ENCODE measurements at places on chromosomes 12 and 14. TPM values are rescaled to one million over a fixed set of nuclear protein-coding genes. Genes with fewer than 3 reads are reported as not detected.

The BTG1 gene
- polyA plus RNA-seq: 20.0 TPM

The ENDOU gene
- polyA plus RNA-seq: 0.26 TPM

The PRMT5 gene
- polyA plus RNA-seq: 75.1 TPM

The RNU4-1 gene
- polyA plus RNA-seq: not detected

The DLK1 gene
- polyA plus RNA-seq: 7.8 TPM

The PCK2 gene
- 7.3 TPM for polyA plus RNA-seq

The MIP gene
- not detected for polyA plus RNA-seq

The NGB gene
- not detected for polyA plus RNA-seq

The NPFF gene
- not detected for polyA plus RNA-seq

The NKX2-8 gene
- polyA plus RNA-seq: not detected

The ZNF641 gene
- polyA plus RNA-seq: 3.6 TPM

The ITGB7 gene
- 0.55 TPM for polyA plus RNA-seq

The ARHGEF25 gene
- polyA plus RNA-seq: 49.2 TPM

The RAB21 gene
- 37.6 TPM for polyA plus RNA-seq

The SYCP3 gene
- 0.07 TPM for polyA plus RNA-seq

The GLT8D2 gene
- polyA plus RNA-seq: 10.2 TPM

GRCh38 chr12:47799357-47799955, 20.2 kb downstream of the HDAC7 start:
- DNase-seq: peak; percentile 70

DNA sequence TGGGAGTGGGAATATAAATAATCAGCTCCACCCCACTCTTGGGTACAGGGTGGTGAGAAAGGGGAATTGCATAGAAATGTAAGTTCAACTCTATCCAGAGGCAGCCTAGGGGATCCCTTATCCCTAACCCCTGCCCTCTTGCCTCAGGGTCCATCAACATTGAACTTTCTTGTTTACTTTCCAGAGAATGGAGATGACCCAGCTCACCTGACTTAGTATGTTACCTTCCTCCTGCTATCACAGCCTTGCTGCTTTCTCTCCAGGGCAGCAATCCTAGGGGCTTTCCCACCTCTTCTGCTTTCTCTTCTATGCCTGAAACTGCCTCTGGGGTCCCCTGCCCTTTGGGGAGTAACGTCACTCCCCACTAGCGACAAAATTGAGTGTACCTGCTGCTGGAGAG, 2.7 kb downstream of the LRP1 start:
- no peak for DNase-seq

DNA sequence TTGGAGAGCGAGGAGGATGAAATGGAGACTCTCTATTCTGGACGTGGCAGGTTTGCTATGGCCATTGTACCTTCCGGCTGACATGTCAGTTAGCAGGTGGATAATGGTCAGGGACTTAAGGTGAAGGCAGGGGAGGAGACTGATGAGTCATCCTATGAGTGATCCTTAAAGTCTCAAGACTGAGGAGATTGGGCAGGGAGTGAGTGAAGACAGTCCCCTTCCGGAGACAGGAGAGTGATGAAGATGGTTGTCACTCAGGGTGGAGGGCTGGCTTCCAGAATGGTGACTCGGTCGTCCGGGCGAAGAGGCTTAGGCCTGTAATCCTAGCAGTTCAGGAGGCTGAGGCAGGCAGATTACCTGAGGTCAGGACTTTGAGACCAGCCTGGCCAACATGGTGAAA, 49.8 kb upstream of the CCDC63 start:
- no peak for DNase-seq

- peak; percentile 25 for DNase-seq
Observed at GRCh38 chr12:70535896-70536374, 101.3 kb downstream of the PTPRB start.

- DNase-seq: no peak
Observed at GRCh38 chr12:93526786-93527428, 45.6 kb upstream of the SOCS2 start.

- DNase-seq: no peak
Observed at GRCh38 chr14:50407111-50407812, 10.6 kb upstream of the CDKL1 start.

GRCh38 chr14:95068080-95068479, 89.2 kb downstream of the DICER1 start:
- no peak for DNase-seq

- DNase-seq: no peak
Observed at GRCh38 chr12:1551496-1551895, 42.9 kb downstream of the FBXL14 start.

DNA sequence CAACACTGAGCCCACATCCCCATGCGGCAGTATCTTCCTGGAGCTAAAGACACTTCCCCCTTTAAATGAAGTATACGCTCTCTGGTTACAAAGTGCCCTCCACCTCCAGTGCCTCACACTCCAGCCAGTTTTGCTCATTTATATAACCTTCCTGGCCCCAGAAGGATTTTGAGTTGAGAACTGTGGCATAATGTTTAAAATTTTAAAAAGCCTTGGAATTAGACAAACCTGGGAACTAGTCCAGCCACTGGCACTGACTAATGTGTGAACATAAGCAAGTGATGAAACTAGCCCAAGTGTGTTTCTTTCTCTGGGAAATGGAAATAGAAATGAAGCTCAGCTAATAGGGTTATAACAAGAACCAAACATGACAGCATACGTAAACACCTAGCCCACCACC, 723.7 kb upstream of the USP15 start:
- no peak for DNase-seq

- peak; percentile 37 for DNase-seq
Observed at GRCh38 chr12:122963941-122964265, 2.4 kb downstream of the ABCB9 start.

- no peak for DNase-seq
Observed at GRCh38 chr14:75960231-75960630, 21.6 kb downstream of the TGFB3 start.

- no peak for DNase-seq
Observed at GRCh38 chr12:61290473-61290872, 969.7 kb upstream of the USP15 start.

DNA sequence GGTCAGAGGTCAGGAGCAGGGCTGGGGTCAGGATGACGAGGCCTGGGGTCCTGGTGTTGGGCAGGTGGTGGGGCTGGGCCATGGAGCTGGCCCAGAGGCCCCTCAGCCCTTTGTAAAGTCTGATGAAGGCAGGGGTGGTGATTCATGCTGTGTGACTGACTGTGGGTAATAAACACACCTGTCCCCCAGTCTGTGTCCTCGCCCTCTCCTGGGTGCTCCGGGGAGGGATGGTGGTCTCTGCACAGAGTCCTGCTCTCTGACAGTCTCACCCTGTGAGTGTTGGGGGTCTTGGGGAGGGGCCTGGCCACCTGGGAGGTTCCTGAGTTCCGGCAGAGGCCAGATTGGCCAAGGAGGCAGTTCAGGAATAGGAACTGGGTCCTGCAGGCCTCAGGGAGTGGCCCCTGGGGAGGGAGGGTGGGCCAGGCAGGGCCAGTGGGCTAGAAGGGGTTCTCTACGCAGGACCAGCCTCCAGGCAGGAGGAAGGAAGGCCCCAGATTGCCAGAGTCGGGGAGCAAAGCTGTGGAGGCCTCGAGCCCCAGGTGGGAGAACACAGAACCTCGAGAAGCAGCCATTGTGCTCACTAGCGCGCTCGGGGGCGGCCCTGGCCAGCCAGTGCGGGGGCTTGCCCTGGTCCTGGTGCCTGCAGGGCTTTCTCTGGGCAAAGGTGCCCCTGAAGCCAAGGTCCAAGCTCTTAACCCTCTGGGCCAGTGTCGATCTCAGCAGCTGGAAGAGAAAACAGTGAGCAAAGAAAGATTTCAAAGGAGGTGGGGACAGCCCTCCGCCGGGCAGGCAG, 14.4 kb downstream of the ACADS start:
- DNase-seq: no peak

DNA sequence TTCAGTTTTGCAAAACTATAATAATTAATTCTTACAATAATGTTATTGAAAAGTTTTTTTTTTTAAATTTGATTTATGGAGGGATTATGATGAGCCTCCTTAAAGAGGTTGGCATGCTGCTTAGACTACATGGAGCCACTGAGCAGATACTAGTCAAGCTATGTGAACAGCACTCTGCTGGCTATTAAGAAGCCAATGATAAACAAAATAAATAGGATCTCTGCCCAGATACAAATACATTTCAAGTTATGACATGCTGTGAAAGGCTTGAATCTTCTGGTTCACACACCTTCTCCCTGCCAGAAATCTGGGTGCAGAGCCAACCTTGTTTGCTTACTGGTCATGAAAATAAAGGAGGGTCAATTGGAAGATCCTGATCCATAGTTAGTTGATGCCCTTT, 107.4 kb upstream of the NAV3 start:
- DNase-seq: no peak

GRCh38 chr12:124391340-124392261, 96.7 kb downstream of the RFLNA start:
- peak; percentile 63 for DNase-seq

GRCh38 chr14:97120611-97121031, 323.4 kb downstream of the VRK1 start:
- DNase-seq: no peak

DNA sequence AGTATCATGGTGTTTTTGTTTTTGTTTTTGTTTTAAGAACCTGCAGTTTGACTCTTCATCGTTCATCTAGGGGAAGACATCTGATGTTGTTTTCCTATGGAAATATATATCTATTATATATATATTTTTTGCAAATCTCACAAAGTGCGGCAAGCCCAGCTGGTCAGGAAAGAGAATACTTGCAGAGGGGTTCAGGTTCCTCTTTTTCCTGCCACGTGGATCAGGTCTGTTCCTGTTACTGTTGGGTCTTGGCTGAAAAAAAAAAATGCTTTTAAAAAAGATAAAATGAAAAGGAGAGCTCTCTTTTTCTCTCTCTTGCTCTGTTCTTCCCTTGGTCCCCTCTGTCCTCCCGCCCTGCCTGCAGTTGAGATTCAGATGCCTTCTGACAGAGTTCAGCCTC, 179.4 kb upstream of the BCL2L14 start:
- DNase-seq: no peak

GRCh38 chr12:92134638-92135274, 10.9 kb downstream of the BTG1 start:
- DNase-seq: no peak

- DNase-seq: no peak
Observed at GRCh38 chr12:94872007-94872653, 131.4 kb downstream of the NDUFA12 start.

DNA sequence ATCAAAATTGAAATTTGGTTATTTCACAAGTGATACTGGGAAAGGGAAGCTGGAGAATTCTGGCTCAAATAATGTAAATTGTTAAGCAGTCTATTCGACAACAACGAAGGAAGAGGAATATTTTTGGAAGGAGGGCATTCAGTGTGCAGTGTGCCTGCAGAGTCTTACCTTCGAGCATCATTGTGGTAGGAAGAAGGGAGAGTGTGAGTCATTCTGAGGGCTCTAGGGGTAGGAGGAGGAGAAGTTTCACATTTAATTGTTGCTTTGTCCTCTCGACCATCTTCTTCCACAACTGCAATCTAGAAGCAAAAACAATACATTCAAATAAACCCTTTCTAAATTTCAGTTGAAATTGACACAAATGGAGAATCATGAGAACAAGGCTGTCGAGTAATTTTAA, 263.0 kb downstream of the ACSS3 start:
- DNase-seq: no peak

GRCh38 chr12:52222692-52223091, 10.4 kb upstream of the KRT7 start:
- no peak for DNase-seq

GRCh38 chr12:52953181-52953841, 4.4 kb downstream of the KRT18 start:
- DNase-seq: no peak

DNA sequence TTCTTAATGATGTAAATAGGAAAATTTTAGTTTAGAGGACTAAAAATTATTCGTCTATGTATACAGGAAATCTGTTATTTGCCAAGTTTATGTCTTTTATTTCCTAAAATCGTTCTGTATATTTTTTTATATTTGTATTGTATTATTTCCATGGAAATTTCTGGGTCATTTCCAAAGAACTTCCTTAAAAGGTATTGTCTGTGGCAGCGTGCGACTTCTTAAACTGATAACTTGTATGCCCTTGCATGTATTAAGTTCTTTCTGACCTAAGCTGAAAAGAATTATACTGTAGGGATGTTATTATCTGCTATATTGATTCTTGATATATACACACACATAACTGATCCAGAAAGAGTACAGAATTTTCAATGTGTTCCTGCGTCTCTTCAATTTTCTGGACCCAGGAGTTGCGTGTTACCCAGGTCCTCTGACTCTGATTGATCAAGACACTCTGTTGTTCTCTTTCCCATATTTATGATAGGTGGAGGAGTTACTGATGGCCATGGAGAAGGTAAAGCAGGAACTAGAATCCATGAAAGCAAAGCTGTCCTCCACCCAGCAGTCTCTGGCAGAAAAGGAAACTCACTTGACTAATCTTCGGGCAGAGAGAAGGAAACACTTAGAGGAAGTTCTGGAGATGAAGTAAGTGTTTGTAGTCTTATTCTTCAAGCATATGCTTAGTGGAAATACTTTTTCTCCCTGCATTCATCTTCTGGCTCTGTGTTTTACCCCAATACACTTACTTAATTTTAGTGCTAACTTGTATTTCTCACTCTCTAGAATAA, 298.5 kb downstream of the ERC1 start:
- no peak for DNase-seq

DNA sequence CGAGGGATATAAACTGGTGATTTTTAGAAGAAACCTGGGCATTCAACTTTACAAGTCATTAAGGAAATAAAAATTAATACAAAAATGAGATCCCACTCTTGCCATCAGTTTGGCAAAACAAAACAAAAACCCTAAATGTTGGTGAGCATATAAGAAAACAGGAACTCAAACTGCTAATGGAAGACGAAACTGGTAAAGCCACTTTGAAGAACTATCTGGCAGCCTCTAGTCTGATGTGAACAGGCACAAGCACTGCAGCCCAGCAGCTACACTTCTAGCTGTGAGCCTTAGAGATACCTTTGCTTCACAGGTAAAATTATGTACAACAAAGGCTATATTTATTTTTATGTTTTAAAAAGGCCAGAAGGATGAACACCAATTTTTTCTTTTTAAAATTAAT, 459.6 kb downstream of the ZFP36L1 start:
- DNase-seq: no peak

- DNase-seq: no peak
Observed at GRCh38 chr12:72586456-72586855, 314.3 kb downstream of the TRHDE start.

All from heart right ventricle (tissue), 16 donors.